ENCODE measurements at places on chromosomes 2 and 18. TPM values are rescaled to one million over a fixed set of nuclear protein-coding genes. Genes with fewer than 3 reads are reported as not detected.

DNA sequence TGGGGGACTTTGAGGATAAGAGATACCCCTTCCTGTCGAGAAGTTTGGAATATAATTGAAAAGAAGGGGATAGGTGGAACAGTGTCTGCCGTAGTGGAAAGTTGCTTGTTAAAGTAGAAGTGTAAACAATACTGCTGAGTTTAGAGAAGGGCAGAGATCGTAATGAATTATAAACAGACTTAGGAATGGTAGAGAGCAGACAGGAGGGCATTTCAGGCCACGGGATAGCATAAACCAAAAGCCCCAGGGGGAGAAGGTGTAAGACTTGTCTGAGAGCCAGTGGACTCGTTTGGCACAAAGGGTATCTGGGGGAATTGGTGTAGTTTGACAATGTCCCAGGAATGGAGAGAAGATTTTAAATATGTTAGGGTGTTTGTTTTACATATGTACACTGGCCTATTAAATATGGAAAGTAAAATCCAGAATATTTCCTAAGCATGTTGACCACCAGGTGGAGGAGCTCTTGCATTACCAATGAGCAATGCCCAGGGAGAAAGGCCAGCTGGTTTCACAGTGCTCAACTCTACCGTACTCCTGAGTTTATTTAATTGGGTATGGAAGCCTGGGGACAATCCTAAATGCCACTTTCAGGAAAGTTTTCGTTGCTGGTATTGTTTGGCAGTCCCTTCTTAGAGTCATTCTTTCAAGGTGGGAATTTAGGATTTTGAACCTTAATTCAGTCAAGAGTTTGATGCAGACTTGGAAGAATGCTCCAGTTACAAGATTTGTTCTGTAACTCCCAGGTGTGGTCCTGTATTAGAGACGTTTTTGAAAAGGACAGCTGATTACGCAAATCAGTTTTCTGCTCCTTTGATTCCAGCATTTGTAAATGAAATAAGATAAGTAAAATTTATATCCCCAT is 7.5 kb downstream of the COPS8 start:
- no peak for DNase-seq

GRCh38 chr2:85259101-85259590 is 68.6 kb downstream of the TGOLN2 start:
- DNase-seq, result no peak

The LIMS2 gene
- 8.2 TPM for total RNA-seq

The REG1B gene
- not detected for total RNA-seq

GRCh38 chr2:63000801-63001200 is 49.8 kb upstream of the OTX1 start:
- DNase-seq, result no peak

DNA sequence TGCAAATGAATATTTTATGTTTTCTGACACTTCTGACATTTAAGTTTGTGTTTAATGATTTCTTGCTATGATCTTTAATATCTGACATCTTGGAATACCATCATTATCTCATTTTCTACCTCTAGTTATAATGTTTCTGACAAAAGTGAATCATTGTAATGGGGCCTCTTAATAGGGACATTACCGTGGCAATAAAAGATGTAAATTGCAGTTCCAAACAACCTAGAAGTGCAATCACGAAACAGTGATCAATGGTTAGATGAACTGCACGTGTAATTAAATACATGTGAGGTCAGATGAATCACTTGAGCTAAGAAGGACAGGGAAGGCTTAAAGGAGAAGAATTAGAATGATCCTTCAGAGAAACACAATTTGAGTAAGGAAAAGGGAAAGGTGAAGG is 1078.3 kb downstream of the DPP10 start:
- no peak for DNase-seq

The LIPG gene
- total RNA-seq, result 0.59 TPM

DNA sequence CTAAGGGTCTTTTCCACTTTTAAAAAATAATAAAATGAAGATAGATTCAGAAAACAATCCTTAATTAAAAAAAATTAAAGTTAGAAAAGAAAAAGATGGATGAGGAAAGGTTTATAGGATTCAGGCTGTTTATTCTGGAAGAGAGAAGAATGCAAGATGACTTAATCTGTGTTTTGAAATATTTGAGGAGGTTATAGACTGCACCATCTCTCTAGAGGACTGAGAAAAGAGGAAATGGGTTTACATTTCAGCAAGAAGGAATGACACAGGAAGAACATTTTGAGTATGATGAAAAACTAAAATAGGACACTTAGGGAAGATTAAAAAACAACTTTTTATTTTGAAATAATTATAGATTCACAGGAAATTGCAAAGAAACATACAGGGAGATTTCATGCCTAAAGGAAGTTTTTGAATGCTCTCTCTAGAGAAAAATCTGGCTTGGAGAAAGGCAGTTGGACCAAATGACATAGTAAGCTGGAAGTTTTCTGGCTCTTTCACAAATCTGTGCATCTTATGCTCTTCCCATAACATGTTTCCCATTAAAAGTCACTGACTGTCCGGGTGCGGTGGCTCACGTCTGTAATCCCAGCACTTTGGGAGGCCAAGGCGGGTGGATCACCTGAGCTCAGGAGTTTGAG is 75.0 kb downstream of the CERS6 start:
- no peak for DNase-seq

GRCh38 chr2:65267008-65267407 is 39.4 kb downstream of the ACTR2 start:
- DNase-seq, result no peak

The ATP6V1C2 gene
- total RNA-seq, result not detected

GRCh38 chr2:80007777-80008503 is 296.6 kb downstream of the LRRTM1 start:
- DNase-seq, result no peak

The SNED1 gene
- total RNA-seq, result 1.5 TPM

All from activated T-helper 2 cell treated with anti-CD3 and anti-CD28 coated beads, Interferon-gamma antibody, Interleukin-2, Interleukin-4, amounts not matched to agents 10 μg/mL and 5 μg/mL and 100 μg/mL, durations not matched to agents 14 hours and 24 hours and 36 hours (primary cell).